Fibroblast of upper back skin (primary cell): ENCODE measurements at places on chromosomes 4 and X.

DNA sequence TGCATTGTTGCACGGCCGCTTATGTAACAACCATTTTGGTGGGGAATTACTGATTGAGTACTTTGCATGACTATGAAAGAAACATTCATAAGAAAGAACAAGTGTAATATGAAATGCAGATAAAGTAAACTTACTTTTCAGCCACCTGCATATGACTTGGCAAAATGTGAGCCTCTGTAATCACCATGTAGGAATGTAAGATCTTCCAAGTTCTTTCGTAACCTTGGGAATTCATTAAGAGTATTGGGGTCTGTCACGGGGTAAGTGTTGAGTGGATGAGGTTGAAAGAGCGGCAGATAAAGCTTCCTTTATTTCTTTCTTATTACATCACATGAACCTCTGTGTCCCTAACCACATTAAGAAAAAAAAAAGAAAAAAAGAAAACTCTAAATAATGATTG is 348.5 kb upstream of the NR3C2 start:
- peak; percentile 70 for DNase-seq

GRCh38 chr4:137572647-137573046 is 40.4 kb upstream of the PCDH18 start:
- no peak for DNase-seq

DNA sequence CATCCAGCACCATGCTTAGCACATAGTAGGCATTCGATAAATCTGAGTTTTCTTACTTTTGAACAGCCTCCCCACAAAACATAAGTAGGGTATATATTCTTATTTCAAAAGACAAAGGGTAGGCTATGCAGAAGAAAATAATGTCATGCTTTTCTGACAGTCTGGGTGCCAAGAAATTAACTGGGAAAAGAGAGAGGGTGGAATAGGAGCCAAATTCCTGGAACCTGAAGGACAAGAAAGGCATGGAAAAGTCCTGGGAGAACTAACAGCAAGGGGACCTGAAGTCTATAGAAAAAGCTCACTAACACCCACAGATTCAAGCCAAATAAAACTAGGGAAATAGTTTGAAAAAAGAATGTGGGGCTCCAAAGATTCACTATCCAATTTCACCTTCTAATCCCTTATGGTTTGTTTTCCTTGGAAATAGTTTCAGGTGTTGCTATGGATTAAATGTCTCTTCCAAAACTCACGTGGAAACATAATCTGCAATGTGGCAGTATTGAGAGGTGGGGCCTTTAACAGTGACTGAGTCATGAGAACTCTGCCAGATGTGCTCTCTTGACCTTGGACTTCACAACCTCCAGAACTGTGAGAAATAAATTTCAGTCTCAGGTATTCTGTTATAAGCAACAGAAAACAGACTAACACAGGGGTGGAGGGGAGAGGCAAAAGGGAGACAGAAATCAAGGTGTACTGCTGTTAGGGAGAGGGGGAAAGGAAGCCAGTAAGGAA is 173.3 kb upstream of the ARHGEF9 start:
- DNase-seq: no peak

DNA sequence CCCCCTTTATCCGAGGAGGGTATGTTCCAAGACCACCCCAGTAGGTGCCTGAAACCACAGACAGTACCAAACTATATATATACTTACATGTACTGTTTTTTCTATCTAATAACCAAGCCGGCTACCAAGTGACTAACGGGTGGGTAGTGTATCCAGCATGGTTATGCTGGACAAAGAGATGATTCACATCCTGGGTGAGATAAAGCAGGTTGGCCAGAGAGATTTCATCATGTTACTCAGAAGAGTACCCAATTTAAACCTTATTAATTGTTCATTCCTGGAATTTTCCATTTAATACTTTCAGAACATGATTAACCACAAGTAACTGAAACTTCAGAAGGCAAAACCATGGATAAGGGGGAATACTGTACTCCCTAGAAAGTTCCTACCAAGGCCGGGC is 46.5 kb downstream of the RFC1 start:
- peak; percentile 83 for DNase-seq

DNA sequence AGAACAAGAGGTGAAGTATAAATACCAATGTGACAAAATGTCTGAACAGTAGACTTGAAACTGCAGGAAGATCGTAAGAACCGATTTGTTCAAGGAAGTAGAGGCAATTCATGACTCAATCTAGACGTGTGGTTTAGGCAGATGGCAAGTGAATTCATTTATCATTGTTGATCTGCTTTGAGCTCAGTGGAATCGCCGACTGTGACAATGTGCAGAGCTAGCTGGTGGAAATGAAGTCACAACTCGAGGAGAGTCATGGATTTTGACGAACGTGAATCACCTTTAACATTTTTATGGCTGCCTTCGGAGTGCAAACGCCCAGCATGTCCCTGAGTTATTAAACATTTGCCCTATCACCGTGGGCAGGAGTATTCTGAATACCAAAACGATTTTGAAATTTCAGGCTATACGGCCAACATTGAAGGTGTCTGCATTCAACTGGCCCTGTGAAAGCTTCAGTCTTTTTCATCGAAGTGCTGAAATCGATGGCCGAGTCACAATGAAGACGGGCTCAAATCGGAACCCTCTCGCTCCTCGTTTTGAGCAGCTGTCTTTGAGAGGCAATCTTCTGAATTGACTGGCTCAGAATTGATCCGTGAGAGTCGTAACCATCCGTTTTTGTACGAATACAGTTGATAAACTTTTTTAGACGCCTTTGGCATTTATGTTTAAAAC is 689 bp upstream of the OGT start:
- peak; percentile 52 for DNase-seq

DNA sequence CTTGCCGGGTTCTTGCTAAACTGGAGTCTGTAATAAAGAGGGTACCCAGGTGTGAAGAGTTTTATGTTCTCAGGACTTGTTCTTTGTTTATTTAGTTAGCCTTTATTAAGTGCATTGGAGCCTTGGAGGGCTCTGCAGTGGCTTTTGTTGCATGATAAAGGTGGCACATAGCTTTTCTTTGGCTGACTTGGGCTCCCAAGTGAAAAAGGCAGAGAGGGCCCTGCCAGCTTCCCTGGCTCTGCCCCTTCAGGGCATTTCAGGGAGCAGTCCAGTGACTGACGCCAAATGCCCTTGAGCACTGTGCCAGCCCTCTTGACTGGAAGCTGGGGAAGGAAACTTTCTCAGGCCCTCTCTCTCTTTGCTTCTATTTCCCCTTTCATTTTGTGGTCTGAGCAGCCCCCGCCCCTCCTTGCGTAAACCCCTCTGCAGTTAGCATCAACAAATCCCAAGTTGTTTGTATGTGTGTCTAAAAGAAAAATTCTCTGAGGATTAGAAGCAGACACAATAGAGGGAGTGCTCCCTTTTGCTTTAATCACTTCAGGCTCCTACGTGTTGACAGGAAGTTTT is 152.2 kb downstream of the NHS start:
- no peak for DNase-seq

- no peak for DNase-seq
These were observed 72.9 kb upstream of the TNIP3 start for GRCh38 chr4:121237069-121237399.

GRCh38 chrX:47146121-47146935 is 1.3 kb downstream of the RBM10 start:
- DNase-seq: no peak

GRCh38 chrX:125926295-125926694 is 239.8 kb downstream of the DCAF12L2 start:
- DNase-seq: no peak

DNA sequence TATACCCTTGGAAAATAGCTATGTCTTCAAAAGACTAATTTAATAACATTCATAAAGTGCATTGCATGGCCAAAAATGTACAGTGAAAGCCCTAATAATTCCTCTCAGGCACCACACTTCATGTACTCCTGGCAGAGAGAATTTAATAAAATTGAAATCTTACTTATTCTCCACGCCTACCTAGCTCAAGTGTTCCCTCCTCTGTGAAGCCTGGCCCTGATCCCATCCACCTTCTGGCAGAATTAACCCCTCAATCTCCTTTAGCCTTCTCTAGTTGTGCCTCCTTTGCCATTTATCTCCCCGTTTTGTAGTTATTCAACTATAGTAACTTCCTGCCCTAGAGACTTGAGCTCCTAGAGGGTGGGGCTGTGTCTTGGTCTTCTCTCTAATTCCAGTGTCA is 26.7 kb downstream of the ACE2 start:
- DNase-seq: no peak

DNA sequence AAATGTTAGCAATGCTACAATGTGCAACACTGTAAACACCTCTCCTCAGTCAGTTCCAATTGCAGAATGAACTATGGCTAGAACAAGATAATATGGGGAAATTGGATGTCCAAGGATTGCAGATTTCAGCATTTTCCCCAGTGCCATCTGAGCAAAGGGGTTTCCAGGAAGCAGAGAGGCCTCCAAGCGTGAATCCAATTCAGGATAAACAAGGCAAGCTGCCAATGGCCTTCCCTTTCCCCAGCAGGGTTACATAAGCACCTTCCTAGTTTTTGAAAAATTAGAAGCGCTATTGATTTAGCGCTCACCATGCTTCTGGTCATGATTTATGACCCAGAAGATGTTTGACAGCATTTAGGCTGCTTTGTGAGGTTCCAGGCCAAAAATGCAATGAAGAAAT is 223.0 kb upstream of the GATB start:
- no peak for DNase-seq

DNA sequence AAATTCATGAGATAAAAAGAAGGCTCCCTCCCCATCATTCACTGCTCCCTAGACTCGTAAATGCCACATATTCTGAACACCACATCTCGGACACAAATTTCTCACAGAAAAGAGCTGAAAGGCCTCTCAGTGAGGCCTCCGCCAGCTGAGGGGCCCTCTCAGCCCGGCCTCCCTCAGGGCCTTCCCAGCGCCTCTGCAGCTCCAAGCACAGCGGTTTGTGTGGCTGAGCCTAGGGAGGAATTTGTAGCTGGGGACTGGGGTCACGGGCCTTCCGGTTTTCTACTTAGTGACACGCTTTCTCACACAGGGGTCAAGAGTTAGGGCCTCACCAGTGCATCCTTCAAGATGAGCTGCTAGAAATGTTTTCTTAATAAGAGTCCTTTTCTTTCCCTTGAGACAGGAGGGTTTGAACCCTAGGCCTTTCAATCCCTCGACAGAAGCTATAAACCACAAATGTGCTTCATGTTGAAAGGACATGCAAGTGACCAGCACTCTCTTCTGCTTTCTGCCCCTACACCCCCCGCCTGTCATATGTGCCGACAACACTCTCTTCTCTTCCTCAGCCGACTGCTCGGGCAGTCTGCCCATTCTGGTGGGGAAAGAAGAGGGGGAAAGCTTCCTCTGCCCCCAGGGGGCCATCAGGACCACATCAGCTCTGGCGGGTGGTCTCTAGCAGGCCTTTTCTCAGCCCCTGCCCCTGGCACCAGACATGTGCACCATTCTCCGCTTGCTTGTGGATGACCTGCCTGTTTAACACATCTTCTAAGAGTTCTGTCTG is 104.9 kb downstream of the CHIC2 start:
- no peak for DNase-seq

DNA sequence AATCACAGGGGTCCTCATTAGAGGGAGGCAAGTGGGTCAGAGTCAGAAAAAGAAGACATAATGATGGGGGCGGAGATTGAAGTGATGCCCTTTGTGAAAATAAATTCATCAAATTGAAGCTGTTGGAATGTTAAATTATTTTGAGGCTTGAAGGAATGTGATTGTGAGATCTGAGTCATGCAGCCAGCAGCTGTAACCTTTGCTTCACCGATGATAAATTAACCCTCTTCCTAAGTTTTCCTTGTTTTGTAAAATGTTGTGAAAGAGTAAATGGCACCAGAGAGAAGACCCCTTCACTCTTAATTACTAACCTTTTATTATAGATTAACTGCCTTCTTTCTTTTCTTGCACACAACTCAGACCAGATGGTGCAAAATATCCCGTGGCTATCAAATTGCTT is 47.7 kb upstream of the FAM9A start:
- DNase-seq: peak; percentile 60

- DNase-seq: no peak
These were observed 804.3 kb downstream of the FSTL5 start for GRCh38 chr4:161359491-161359890.

GRCh38 chr4:180794333-180794732 is 1448.9 kb upstream of the TENM3 start:
- DNase-seq: no peak

DNA sequence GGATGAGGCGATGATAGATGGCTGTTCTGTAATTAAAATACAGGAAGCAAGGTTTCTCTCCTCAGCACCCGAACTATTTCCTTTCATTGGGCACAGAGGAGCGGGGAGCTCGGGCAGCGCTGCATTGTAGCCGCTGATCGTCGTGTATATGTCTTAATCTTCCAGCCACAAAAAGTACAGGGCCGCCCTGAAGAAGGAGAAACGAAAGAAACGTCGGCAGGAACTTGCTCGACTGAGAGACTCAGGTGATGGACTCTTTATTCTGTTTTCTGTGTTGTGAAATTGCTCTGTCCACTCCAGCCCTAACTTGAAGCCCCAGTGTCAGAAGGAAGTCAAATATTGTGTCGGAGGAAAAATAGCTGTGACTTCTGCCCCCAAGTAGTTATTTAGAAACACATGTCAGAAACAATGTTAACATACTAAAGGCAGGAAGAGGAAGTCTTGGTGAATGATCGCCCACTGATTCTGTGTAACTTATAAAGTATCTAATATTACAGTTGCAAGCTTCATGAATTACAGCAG is 546 bp downstream of the ZRSR2 start:
- no peak for DNase-seq
